ENCODE measurements at places on chromosomes 4 and X.

DNA sequence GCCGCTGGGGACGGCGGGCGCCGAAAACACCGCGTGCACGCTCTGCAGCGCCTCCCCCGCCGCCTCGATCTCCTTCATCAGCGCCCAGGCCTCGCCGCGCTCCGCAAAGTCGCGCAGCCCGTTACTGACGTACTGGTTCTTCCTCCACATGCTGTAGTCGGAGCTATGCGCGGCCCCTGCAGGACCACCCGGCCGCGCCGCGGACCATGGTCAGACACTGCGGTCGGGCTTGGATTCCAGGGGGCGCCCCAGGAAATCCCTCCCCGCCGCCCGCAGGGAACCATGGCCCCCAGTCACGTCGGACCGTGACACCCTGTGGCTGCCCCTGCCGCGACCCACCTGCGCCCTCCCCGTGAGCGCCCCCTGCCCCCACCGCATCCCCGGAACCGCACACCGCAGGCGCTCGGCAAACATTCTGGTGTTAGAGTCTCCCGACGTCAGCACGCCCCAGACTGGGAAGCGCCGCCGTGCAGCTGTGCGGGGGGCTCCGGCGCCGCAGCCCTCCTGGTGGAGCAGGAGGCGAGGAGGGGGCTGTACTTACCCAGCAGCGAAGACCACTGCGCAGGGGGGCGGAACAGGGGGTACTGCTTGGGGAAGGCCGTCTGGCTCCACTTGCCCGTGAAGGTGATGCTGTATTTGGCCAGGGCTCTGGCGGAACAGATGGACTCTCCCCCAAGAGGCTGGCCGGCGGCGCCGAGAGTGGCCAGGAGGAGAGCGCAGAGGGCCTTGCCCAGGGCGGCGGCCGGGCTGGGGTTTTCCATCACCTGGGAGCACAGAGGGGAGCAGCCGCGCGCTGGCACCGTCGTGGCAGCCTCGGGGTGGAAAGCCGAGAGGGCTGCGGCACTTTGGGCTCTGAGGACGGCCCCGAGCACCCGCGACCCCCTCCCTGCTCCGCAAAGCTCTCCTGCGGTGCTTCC is 814 bp downstream of the SPON2 start:
- peaks cover 24% of the 10 kb centered on the region for H3K4me1 ChIP-seq
- DNase-seq: peak; percentile 63

DNA sequence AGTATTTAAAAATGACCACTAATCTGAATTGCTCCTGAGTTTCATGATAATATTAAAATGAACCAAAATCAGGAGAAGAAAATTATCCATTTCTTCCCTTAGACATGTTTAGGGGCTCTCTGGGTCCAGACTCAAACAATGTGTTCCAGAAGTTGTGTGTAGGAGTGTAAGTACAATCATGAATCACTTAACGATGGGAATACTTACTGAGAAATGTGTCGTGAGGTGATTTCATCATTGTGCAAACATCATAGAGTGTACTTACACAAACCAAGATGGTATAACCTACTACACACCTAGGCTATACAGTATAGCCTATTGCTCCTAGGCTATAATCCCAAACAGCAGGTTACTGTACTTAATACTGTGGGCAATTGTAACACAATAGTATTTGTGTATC is 74.8 kb downstream of the STPG2 start:
- no peak overlapping the region for H3K27ac ChIP-seq
- H3K4me3 ChIP-seq: no peak overlapping the region
- H3K4me1 ChIP-seq: no peaks in the 10 kb centered on the region
- no peak for DNase-seq

- H3K4me3 ChIP-seq: no peak overlapping the region
- H3K27ac ChIP-seq: no peak overlapping the region
- no peaks in the 10 kb centered on the region for H3K4me1 ChIP-seq
- no peak for DNase-seq
- H3K36me3 ChIP-seq: no peaks in the 10 kb centered on the region
These were observed 3.9 kb upstream of the CHRNA9 start for GRCh38 chr4:40331101-40331745.

GRCh38 chr4:115424852-115425251 is 311.4 kb upstream of the NDST4 start:
- H3K27ac ChIP-seq: no peak overlapping the region
- H3K27me3 ChIP-seq: no peaks in the 10 kb centered on the region
- DNase-seq: no peak
- peaks cover 4% of the 10 kb centered on the region for H3K36me3 ChIP-seq

DNA sequence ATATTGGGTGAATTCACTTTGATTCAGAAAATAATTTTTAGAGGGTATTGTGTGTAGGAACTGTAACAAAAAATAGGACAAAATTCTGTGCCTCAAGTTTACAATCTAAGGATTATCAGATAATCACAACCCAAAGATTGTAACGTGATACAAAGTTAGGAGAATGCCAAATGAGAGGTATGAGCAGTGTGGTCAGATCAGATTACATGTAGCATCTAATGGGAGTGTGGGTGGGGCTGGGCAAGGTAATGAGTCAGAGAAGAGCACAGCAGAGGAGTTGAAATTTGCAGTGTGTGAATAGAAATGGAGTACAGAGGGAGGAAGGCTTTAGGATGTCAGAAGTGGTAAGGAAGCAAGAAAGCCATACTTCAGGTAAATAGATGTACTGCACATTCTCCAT is 103.4 kb upstream of the TEX13A start:
- no peaks in the 10 kb centered on the region for H3K4me1 ChIP-seq
- no peak overlapping the region for H3K27ac ChIP-seq
- H3K36me3 ChIP-seq: no peaks in the 10 kb centered on the region
- DNase-seq: no peak

GRCh38 chr4:153997516-153997915 is 208.6 kb upstream of the SFRP2 start:
- no peak overlapping the region for H3K4me3 ChIP-seq
- peaks cover 14% of the 10 kb centered on the region for H3K27me3 ChIP-seq
- DNase-seq: no peak
- H3K36me3 ChIP-seq: no peaks in the 10 kb centered on the region

DNA sequence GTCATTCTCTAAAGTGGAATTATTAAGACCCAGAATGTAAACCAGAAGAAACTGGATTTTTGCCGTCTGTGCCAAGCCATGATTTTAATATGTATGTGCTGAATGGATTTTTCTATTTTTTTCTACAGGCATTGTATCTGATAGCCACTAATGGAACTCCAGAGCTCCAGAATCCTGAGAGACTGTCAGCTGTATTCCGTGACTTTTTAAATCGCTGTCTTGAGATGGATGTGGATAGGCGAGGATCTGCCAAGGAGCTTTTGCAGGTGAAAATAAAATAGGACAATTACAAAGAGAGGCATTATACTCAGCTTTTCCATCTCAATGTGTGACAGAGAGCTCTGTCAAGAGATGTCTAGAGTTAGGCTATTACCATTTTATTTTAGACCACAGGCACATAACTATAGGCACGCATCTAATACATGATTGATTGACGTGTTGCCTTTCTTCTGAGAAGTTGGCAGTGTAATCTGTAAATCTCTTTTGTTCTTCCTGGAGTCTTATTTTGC is 53.9 kb downstream of the CAPN6 start:
- no peak overlapping the region for H3K4me3 ChIP-seq
- H3K36me3 ChIP-seq: no peaks in the 10 kb centered on the region
- H3K4me1 ChIP-seq: no peaks in the 10 kb centered on the region
- H3K27me3 ChIP-seq: no peaks in the 10 kb centered on the region
- H3K27ac ChIP-seq: no peak overlapping the region

Data from naive B cell (primary cell).